Brain (organoid and tissue), 16 donors: ENCODE measurements at places on chromosomes 4 and X.
A peak's percentile ranks its signal among the peaks of the same experiment; 100 is the strongest.

GRCh38 chrX:131239057-131239456 lies 50.0 kb downstream of the IGSF1 start:
- peak; percentile 45 for DNase-seq

DNA sequence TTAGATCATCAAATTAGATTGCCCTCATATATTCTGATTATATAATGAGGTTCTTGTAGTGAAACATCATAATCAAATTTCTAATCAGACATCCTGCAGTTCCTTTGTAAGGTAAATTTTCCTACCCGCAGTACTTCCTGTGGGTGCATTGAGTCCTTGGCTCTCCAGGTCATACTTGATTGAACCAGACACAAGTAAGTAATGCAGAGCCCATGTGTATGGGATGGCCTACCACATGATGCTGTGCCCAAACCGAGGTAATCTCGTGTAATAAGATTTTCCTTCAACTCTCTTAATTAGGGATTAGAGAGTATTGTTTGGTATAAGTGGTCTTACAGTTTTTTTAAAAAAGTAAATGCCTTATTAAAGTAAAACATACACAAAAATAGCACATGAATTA lies 1841.8 kb downstream of the PCDH7 start:
- no peak for DNase-seq

DNA sequence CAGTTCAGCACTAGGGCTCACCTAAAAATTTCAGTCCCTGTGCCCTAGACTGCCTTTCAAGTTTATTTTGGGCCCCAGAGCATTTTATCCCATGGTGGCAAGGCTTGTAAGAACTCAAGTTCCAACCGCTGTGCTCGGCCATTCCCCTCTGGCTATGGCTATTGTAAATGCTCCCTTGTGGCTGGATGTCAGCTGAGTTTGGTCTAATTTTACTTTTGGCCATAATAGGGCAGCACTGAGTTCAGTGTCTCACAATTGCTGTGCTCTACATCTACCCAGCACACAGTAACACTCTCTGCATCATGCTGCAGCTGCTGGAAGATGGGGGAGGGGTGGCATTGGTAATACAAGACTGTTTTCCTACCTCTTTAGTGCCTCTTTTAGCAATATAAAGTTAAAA lies 210.8 kb upstream of the IRS4 start:
- DNase-seq = no peak

- DNase-seq = peak; percentile 77
Measured at GRCh38 chrX:68822641-68823410, 6.0 kb upstream of the EFNB1 start.

GRCh38 chr4:139223682-139224317 lies 46.8 kb upstream of the ELF2 start:
- no peak for DNase-seq

DNA sequence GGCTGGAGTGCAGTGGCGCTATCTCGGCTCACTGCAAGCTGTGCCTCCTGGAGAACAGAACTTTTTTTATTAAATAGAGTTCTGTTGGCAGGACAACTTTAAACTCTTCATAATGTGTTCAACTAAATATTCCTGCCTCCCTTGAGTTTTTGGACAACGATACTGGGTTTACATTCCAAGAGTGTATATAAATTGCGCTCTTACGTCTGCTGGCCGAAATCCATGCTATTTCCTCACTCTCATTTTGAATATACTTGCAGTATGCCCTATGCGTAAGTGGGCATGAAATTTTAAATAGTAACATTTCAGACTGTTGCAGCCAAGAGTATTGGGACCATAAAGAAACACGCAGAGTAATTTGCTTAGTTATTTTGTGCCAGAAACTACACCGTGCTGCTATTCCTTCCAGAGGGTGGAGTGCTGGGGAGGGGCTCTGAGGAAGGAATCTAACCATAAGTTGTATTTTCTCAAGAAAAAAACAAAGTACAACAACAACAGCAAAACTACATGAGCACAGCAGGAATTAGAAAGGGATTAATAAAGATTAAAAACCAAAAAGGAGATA lies 480.0 kb downstream of the NLGN4X start:
- DNase-seq = no peak

DNA sequence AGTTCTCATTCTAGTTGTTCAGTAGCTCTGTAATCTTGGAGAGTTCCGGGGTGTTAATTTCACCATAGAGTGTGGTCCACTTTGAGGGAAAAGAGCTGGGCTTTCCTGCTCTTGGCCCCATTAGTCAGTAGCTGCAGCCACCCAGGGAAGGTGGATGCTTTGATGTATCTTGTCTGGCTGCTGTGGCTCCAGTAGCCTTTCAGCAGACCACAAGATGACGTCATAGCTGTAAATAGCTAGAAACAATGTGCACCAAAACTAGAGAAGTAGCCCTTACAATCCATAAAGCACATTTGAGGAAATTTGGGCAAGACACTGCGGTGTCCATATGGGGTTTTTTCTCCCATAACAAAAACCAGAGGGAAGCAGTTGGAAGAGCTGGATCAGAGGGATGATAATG lies 32.9 kb upstream of the PRPS2 start:
- DNase-seq = no peak

GRCh38 chr4:161167539-161167938 lies 996.3 kb downstream of the FSTL5 start:
- DNase-seq = no peak

- peak; percentile 89 for DNase-seq
Measured at GRCh38 chr4:183905593-183906488, 734 bp downstream of the STOX2 start.

- peak; percentile 15 for DNase-seq
Measured at GRCh38 chr4:38800961-38801450, 3.6 kb downstream of the TLR1 start.

DNA sequence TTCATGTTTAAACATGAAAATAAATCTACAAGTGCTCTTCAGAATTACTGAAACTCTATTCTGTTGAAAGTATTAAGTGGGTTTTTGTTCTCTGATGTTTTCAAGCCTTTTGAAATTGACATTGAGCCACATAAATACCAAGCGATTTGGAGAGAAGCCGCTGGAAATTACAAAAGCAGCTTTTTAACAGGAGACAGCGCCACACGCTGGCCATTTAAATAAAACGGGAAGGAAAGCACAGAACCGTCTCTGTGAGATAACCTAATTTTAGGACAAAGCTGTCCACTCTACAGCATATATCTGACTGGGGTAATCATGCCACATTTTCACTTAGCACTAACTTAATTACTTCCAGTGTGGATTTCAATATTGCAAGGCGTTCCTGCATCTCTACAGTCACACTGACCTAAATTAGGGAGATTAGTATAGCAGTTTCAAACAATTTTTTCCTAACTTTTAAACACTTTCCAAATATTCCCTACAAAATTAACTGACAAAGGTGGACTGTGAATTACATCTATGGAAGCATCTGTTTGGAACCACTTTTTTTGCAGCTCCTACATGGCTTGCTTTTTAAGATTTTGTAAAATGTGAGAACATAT lies 6.8 kb upstream of the ANOS1 start:
- DNase-seq = peak; percentile 84

GRCh38 chrX:138001226-138001625 lies 435.3 kb downstream of the ZIC3 start:
- DNase-seq = no peak

GRCh38 chr4:151182455-151182996 lies 83.1 kb downstream of the RPS3A start:
- DNase-seq = peak; percentile 89

DNA sequence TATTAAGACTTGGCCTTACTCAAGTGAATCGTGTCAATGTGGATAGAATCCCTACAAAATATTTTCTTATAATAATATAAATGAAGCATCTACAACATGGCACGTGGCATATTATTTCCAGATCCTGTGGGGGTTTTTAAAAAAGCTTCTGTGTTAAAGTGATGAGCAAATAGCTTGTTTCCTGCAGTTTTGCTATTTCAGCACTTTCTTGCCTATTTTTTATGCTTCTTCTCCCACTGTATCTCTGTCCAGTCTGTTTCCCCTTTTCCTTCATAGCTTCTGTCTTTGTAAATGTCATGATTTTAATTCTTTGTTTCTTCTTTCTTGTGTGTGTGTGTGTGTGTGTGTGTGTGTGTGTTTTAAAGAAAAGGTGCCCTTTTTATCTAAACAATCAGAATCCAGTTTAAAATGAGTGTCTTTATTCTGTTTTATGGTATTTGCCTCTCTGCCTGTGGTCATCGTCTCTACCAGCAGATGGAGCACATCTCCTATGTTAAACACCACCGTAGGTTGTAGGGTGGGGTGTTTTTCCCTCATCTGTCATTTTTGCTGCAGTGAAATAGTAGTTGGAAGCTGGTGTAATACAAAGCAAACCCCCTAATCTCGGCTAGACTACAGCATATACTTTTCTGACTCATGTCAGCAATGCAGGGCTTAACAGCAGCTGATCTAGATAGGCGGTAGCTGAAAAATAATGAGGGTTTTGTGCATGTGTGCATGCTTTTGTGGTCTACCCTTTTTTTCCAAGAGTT lies 33.1 kb downstream of the FTHL17 start:
- DNase-seq = peak; percentile 81

GRCh38 chr4:35447474-35447873 lies 796.8 kb downstream of the ARAP2 start:
- no peak for DNase-seq

- DNase-seq = no peak
Measured at GRCh38 chr4:159150396-159150795, 47.5 kb downstream of the RAPGEF2 start.

GRCh38 chrX:69045616-69046345 lies 119.5 kb downstream of the PJA1 start:
- DNase-seq = no peak

DNA sequence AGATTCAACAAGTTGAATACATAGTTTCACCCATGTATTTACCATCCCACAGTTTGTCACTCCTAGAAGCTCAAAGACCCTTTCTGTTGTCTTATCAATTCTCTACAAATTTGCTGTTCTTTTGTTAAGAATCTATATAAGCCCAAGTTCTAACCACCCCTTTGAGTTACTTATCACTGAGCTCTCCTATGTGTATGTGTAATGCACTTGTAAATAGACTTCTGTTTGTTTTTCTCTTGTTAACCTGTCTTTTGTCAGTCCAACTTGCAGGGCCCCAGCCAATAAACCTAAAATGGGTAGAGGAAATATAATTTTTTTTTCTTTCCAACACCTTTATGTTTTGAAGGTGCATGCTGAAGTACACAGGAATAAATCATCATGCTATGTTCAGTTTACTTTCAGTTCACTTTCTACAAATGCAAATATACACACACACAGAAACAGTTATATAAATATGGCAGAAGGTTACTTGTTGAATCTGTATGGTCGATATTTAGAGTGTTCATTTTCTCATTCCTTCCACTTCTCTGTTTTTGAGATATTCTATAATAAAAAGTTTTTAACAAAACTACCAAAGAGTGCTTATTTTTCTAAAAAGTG lies 22.3 kb upstream of the CLOCK start:
- DNase-seq = no peak

DNA sequence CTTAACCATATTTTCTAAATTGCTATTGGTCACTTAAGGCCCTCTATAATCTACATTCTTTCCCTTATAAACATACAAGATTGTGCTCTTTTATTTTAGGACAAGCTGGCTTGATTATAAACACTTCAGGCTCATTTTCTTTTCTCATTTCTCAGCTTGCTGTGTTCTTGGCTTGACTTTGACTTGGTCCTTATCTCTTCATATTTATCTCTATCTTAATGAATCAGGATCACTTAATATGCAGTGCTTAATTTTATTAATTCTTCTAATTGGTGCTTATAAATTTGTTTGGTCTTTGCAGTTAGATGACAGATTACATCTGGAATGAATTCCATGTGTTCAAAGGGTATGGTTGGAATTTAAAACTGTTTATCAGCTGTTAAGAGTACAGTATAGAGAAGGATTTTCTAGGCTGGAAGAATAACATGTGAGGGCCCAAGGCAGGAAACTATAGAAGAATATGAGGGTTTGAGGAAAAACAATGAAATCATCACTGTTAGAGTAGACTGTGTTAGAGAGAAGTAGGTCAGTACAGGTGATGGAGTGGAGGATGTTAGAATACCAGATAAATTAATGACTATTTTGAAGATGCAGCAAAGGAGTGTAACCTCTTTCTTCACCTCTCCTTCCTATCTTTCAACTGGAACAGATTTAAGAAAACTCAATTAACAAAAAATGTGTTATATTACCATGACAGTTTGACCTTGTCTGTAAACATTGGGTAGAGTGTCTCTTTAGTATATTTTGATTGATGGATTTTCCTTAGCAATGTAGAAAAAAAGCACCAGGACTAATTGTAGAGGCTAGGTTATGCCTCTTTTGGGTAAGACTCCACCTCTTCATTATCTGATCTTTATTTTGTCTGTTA lies 169.6 kb downstream of the RAPGEF2 start:
- no peak for DNase-seq

GRCh38 chr4:114466299-114466698 lies 132.3 kb upstream of the UGT8 start:
- DNase-seq = no peak

DNA sequence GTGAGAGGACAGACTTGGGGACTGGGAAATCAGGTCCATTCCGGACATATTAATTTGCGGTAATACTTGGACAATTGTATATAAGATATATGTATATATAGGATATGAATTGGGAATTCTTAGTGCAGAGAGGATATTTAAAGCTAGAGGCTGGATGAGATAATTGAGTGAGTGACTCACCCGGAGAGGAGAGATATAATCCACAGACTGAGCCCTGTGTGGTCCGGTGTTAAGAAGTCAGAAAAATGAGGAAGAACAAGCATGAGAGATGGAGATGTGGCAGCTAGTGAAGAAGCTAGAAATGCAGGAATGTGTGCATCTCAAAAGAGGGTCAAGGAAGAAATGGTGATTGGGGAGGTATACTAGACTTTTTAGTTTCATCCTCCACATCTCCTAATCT lies 336.2 kb downstream of the SLC7A11 start:
- no peak for DNase-seq

DNA sequence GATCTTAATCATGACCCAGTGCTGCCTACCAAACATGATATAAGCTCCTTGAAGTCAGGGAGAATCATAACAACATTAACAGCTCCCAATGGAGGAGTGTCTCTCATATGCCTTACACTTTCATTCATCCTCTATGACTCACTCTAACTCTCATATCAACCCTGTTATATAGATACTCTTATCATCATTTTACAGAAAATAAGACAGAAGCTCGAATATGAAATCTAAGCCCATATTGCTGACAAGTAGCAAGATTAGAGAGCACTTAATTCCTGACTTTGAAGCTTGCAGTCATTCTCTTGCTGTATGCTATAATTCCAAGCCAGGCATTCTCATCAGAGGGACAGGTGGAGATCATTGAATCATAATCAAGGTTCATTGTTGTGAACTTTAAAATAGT lies 476.7 kb upstream of the ATOH1 start:
- no peak for DNase-seq
